Thoracic aorta (tissue), 2 donors: ENCODE measurements at places on chromosomes 2 and 18. TPM values are rescaled to one million over a fixed set of nuclear protein-coding genes. Genes with fewer than 3 reads are reported as not detected.

GRCh38 chr2:63790491-63790890, 51.2 kb upstream of the UGP2 start:
- DNase-seq = no peak

DNA sequence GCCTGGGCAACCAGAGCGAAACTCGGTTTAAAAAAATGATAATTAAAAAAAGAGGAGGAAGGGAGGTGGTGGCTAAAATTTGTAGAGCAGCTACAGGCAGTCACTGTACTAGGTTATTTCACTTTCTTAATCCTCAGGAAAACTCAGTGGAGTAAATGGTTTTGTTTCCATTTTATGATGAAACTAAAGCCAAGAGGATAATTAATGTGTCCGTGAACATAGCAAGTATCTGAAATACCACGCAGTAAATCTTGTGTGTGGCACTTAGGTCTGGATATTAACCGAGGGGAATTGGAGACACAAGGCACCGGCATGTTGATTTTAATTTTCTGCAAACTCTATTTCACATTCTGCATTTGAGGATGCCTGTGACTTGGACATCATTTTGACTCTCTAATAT, 14.5 kb downstream of the SH3BP4 start:
- no peak for DNase-seq

GRCh38 chr2:185360776-185361175, 377.8 kb upstream of the FSIP2 start:
- DNase-seq = no peak

DNA sequence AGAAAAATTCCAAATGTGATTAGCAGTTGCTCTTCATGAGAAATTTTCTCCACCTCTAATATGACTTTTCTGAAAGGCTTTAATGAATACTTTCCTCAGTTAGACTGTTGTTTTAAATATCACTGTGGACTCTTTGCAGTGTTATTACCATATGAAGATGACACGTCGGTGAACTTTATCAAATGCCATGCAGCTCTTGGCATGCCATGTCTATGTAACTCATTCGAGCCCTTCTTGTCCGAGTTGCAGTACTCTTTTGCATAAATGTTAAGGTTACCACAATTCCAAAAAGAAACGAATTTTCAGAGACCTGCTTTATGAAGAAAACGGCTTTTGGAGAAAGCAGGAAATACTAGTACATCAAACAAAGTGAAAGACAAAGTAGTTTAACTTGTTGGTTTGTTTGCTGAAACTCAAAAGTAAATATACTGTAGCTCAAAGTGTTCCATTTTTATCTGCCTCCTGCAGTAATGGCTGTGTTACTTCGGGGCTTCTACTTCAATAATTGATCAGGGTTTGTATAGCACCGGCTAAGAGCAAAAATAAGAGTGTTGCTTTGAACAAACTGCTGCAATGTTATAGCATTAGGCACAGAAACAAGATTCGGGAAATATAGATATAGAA, 204.1 kb downstream of the ARHGAP15 start:
- DNase-seq = no peak

DNA sequence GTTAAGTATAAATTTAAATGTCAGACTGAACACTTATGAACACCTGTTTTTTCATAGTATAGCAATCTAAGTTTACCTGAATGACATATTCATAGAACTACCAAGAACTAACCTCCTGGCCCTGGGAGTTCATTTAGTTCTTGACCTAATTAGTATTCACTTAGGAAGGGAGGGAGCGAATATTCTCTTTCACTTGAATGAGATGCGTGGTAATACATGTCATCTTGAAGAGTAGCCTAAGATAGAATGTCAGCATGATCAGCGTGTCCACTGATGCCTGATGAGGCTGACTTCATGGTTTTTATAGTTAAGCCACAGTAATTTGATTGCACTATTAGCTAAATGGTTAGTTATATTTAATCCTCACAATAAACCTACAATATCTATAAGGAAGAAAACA, 13.3 kb downstream of the NDUFAF7 start:
- no peak for DNase-seq

DNA sequence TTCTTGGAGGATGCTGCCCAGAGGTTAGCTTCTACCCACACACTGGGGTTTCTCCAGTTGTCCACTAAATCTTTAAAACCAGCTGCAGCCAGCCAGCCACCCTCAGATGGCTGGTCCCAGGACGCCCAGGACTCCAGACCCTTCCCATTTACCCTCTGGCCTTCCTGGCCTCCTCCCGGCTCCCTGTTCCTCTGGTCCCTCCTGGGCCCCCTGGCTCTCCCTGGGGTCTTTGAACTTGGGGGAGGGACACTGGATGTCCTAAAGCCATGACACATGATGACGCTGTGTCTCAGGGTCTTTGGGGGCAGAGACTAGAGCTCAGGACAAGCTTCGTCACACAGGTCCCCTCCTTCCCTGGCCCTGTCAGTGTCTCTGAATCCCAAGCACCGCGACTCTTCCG, 201.1 kb upstream of the HDAC4 start:
- DNase-seq = no peak

DNA sequence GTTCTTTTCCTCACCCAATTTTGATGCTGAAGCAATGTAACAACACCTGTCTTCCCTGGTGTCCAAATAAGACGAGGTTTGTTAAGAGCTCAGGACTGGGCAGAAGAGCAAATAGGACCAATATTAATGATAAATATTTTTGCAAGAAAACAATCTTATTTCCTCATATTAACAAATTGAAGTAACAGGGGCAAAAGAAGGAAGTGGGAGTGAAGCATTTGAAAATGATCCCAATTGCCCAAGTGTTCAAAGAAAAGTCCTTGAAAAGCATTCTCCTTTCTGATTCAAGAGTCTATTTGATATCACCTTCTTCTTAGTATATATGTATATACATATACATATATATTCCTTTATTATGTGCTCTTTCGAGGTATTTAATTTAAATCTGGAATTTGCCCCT, 418.8 kb downstream of the ARHGAP15 start:
- no peak for DNase-seq

DNA sequence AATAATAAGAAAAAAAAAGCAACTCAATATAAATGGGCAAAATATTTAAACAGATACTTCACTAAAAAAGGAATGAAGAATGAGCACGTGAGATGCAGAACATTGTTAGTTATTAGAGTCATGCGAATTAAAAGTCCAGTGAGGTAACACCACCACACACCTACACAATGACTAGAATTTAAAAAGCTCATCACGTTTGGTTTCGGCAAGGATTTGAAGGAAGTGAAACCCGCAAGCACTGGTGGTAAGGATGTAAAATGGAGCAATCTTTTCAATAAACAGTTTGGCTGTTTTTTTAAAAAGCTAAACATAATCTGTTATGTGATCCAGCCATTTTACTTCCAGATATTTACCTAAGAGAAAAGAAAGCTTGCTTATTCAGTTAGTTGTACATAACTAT, 1181.6 kb upstream of the CELF4 start:
- DNase-seq = no peak

- DNase-seq = no peak
Measured at GRCh38 chr2:105321875-105322646, 7.5 kb downstream of the TGFBRAP1 start.

GRCh38 chr2:11530864-11531465, 2.9 kb upstream of the GREB1 start:
- no peak for DNase-seq

- no peak for DNase-seq
Measured at GRCh38 chr2:196136151-196136550, 35.2 kb downstream of the STK17B start.

DNA sequence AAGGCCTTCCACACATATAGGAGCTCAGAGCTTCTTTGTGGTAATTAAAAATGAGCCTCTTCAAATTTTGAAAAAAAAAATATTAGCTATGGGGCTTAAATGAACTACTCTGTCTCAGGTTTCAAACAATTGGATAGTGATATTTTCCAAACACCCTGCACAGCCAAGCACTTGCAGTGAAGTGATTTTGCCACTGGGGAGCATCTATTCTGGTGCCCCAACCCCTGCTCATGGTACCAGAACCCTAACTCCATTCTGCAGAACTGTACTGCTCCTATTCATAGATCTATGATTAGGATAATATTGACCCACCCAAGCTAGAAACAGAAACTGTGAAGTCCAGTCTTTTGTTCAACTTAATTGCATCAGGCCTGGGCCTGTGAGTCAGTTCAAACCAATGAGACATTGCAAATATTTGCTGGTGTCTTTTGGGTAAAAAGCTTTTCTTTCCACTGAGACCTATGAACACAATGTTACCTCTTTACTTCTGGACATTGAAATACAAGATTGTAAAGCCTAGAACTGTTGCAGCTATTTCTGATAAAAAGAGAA, 324.0 kb downstream of the GALNT13 start:
- DNase-seq = no peak

GRCh38 chr2:143436951-143437350, 307.7 kb downstream of the ARHGAP15 start:
- no peak for DNase-seq

- DNase-seq = no peak
Measured at GRCh38 chr2:219362072-219362471, 25.6 kb downstream of the DNPEP start.

- DNase-seq = no peak
Measured at GRCh38 chr2:165863810-165864261, 69.8 kb upstream of the GALNT3 start.

Gene ANKRD30B
- not detected for total RNA-seq

Gene NOSTRIN
- 18.3 TPM for total RNA-seq

Gene FOXI3
- total RNA-seq = not detected

Gene CAPN14
- not detected for total RNA-seq
